ENCODE measurements at places on chromosomes 4 and X.

- peak; percentile 75 for DNase-seq
Measured at GRCh38 chrX:120794525-120794975, 81.1 kb downstream of the CT47B1 start.

DNA sequence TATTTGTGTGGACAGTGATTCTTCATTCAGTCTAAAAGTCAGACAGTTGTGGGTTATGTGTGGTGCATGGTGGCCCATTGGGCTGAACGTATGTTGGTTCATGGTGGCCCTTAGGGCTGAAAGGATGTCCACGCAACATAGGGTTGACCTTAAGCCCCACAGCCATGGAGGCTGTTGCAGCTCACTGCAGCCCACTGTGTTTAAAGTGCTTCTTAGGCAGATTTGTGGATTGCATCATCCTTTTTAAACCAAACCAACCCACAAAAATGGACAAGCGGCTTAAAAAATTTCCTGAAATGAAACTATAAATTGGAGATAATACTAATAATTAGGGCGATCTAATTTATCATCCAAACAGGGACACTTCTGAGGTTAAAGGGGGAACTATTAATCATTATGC, 219.0 kb upstream of the GATB start:
- no peak for DNase-seq

DNA sequence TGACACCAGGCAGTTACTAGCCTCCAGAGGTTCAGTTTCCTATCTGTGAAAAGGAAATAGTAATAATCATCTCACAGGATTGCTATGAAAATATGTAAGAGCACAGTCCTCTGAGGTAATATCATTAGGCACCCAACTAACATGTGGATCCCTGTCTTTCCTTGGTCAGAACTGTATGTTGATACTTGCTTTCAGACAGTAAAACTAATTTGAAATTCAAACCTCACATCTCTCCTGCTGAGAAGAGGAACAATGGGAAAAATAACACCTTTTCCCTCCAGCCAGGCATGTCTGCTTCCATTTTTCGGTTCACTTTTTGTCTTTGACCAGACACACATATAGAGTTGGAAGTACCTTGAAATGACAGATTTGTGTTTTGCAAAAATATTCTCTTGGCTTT, 262.7 kb downstream of the IL15 start:
- DNase-seq = no peak

DNA sequence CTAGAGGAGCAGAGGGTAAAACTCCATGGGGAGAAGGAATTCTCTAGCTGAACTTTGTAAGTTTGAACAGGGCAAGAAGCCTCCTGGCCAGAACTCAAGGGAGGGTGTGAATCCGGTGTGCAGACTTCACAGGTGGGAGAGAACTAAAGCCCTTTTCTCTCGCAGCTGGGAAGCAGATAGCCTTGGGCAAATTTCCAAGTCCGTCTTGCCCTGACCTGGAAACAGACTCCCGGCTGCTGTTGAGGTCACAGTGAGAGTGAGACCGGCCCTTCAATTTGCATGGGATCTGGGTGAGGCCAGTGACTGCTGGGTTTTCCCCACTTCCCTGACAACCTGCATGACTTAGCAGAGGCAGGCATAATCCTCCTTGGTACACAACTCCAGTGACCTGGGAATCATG, 94.5 kb upstream of the ZNF827 start:
- DNase-seq = no peak

DNA sequence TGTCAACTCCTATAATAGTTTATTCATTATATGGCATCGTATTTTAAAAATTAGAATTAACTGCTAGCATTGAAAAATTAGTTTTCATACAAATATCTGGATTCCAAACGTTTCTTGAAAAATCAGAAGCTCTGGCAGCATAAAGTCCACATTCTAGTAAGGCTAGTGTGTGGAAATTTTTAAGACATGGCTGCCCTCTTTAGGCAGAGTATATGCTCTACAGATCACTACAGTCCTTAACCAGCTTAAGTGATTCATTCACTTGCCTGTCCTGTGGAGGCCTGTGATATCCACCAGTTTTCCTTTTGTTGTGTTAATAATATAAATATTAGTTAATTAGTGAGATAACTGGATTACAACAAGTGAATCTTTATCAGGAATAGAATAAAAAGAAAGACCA, 287.2 kb downstream of the OPHN1 start:
- peak; percentile 65 for DNase-seq

DNA sequence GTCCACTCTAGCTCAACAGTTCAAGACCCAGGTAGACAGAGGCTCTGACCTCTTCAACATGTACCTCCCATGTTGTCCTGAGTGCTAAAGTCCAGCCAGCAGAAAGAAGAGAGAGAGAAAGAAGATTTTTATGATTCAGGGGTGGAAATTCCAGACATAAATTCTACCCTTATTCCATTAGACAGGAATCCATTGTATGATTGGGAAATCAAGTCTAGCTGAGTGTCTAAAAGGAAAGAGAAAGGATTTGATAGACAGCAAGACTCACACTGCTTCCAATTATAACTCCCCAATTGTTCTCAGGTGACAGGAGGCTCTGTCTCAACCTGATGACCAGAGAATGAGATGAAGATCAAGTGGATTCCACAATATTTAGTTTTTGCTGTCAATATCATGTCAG, 27.9 kb upstream of the PGM2 start:
- no peak for DNase-seq

- peak; percentile 83 for DNase-seq
Measured at GRCh38 chrX:87525771-87526229, 8.2 kb downstream of the KLHL4 start.

- DNase-seq = no peak
Measured at GRCh38 chrX:52217494-52218160, 32.9 kb downstream of the MAGED4 start.

- DNase-seq = no peak
Measured at GRCh38 chrX:65203545-65203944, 227.3 kb upstream of the ZC4H2 start.

DNA sequence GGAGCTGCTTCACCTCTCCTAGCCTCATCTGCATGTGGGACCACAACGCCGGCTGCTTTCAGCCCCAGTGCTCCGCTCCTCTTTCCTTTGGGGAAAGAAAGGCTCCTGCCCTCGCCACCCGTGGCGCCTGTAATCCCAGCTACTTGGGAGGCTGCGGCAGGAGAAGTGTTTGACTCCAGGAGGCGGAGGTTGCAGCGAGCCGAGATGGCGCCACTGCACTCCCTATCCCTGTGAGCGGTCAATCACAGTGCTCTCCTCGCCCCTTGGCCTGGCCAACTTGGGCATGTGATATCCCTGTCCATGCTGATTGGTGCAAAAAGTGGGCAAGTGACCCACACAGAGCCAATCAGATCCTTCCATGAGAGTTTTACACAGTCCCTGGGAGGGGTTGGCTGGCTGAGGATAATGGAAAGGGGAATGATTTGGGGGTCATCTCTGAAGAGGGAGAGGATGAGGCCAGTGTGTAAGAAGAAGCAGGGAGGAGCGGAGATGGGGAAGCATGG, 56.2 kb downstream of the WFS1 start:
- DNase-seq = no peak

DNA sequence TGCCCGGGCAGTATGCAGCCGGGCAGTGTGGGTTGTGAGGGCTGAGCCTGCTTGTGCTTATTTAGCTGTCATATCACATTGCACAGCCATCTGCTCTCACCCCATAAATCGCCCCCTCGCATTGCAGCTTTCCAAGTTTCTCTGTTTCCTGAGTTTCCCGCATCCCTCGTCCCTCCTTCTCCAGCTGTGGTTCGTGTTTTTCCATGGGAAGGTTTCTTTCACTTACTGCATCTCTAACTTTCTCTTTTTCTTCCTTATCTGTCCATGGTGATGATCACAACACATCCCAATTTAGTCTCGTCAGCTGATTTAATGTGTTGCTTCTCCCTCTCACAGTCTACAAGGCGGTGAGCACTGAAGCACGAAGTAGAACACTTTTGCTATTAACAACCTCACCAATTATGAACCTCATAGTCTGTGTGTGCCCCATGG, 118.1 kb downstream of the ENPP6 start:
- DNase-seq = no peak

GRCh38 chr4:177051473-177052060, 258.1 kb upstream of the NEIL3 start:
- peak; percentile 23 for DNase-seq

GRCh38 chr4:141657550-141658250, 21.3 kb downstream of the IL15 start:
- DNase-seq = no peak

- DNase-seq = peak; percentile 46
Measured at GRCh38 chr4:610411-611261, 14.7 kb upstream of the PDE6B start.

- no peak for DNase-seq
Measured at GRCh38 chrX:8432396-8432795, 32.2 kb upstream of the VCX3B start.

- DNase-seq = no peak
Measured at GRCh38 chrX:106150701-106151100, 17.4 kb upstream of the PWWP3B start.

DNA sequence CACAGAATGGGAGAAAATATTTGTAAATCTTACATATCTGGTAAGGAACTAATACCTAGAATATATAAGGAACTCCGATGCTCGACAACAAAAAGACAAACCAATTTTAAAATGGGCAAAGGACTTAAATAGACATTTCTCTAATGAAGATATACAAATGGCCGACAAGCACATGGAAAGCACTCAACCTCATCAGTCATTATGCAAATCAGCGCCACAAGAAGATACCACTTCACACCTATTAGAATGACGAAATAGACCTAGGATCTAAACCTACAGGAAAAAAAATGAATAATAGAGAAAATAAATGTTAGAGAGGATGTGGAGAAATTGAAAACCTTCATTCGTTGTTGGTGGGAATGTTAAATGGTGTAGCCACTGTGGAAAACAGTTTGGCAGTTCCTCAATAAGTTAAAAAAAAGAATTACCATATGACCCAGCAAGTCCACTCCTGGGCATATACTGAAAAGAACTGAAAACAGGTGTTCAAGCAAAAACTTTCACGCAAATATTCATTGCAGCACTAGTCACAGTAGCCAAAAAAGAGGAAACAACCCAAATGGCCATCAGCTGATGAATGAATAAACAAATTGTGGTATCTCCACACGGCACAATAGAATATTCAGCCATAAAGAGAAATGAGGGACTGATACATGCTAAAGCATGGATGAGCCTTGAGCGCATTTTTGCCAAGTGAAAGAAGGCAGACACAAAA, 57.3 kb upstream of the WDR19 start:
- no peak for DNase-seq

GRCh38 chr4:86950831-86951525, 16.2 kb downstream of the AFF1 start:
- DNase-seq = no peak

DNA sequence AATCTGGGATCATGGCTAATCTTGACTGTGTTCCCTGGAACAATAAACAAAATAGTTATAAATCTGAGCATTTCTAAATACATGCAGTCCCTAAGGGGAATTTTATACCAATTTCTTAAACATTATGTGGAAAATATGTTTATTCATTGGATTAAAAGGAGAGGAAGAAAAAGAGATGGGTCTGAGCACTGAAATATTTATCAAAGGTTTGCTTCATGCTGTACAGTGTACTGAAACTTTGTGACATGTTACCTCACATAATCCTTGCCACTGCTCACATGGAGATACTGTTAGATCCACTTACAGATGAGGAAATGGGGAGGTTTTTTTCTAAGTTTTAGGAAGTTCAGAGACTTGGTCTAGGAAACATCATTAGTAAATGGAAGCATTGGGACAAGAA, 443.6 kb downstream of the SPRY1 start:
- no peak for DNase-seq

DNA sequence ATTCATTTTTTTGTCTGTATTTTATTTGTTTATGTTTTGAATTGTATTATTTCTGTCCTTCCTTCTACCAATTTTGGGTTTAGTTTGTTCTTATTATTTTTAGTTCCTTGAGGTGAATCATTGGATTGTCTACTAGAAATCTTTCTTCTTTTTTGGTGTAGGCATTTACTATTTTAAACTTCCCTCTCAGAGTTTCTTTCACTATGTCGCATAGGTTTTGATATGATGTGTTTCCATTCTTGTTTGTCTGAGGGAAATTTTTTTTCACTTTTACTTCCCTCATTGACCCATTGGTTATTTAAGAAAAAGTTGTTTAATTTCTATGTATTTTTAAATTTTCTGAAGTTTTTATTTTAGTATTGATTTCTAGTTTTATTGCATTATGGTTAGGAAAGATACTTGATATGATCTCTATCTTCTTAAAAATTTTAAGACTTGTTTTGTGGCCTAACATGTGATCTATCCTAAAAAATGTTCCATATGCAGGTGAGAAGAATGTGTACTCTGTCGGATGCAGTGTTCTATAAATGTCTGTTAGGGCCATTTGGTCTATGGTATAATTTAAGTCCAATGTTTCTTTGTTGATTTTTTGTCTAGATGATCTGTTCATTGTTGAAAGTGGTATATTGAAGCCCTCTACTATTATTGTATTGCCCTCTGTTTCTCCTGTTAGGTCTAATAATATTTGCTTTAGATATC, 68.8 kb downstream of the IL15 start:
- no peak for DNase-seq

DNA sequence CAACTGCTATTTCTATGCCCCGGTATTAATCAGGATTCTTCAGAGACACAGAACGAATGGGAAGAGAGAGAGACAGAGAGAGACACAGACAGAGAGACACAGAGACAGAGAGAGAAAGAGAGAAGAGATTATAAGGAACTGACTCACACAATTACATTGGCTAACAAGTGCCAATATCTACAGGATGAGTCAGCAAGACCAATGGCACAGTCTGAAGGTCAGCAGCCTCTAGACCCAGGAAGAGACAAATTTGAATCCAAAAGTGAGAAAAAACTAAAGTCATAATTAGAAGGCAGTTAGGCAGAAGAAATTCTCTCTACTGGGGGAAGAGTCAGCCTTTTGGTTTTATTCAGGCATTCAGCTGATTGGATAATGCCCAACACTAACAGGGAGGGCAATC, 187.3 kb downstream of the MAB21L2 start:
- DNase-seq = peak; percentile 64

DNA sequence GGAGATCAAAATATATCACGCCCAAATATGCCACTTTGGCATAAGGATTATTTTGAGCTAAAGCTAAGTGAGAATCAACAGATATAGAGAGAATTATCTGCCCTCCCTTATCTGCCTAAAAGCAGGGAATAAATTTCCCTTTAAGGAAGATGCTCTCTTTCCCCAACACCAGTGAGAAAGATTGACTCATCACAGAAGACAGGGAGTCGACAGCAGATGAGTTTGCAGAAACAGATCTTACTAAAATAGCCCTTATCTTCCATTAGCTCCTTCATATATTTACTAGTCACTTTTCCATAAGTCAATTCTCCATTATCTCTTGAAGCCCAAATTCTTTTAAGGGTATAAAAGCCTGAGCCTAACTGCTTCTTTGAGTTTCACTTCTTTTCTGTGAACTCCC, 156.6 kb downstream of the CAMK2D start:
- no peak for DNase-seq

- peak; percentile 76 for DNase-seq
Measured at GRCh38 chrX:129637217-129638109, 17.3 kb downstream of the APLN start.

- no peak for DNase-seq
Measured at GRCh38 chr4:101328063-101328602, 19.2 kb downstream of the PPP3CA start.

DNA sequence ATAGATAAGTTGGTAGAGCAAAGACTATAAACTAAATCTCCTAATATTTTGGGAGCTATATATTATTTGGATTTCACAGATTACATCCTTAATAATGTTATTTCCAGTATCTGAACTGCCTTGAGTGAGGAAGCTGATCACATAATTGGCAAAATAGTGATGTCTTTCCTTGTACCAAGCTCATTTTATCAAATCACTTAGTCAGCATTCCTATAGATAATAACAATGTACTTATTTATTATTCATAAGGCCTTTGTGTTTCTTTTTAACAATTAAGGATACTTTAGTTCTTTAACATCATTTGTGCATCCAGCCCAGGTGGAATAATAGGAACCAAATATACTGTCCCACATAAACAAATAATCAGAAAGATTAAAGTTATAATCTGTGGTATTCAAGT, 1093.6 kb downstream of the PCDH18 start:
- DNase-seq = no peak
